ENCODE measurements at places on chromosomes 4 and X.

- DNase-seq: peak; percentile 45
These were observed 772 bp upstream of the FBXW7 start for GRCh38 chr4:152536545-152537182.

DNA sequence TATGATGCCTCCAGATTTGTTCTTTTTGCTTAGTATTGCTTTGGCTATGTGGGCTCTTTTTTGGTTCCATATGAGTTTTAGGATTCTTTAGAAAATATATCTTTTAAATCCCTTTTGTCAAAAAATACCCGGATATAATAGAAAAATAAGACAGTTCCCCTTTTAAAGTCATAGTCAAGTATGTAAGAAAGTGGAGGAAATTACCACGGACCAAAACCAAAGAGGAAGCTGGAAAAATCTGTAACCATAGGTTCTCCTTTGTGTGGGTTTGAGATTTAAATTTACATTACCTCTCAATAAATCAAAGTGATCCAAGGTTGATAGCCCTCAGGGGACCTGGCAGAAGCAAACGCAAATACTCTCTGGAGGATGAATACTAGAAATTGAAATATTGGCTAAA, 58.3 kb upstream of the PACRGL start:
- DNase-seq: no peak

DNA sequence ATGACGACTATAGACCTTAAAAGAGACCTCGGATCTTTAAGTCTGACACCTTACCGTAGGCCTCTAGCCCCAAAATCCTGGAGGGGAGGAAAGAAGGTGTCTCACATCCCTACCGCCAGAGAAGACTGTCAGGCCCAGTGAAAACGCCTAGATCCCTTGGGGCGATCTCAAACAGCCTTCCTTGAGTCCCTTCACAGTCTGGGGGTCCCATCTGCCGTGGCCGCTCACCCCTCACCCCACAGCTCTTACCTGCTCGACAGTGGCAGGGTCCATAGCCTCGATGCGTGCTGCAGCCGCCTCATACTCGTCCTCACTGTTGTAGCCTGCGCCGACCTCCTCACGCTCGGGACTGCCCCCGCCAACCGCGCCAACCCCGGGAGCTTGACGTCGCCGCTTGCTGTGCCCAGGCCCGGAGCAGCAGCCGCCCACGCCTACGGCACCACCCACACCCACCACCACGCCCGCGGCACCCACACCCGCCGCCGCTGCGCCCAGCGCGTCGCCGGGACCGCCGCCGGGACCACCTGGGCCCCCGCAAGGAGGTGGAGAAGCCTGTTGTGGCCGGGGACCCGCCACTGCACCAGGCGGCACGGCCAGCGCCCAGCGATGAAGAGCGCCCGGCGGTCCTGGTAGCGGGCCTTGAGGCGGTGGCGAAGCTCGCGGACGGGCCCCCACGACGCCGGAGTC, 536 bp downstream of the OTUD5 start:
- DNase-seq: no peak

GRCh38 chr4:147327322-147327721, 153.6 kb upstream of the EDNRA start:
- DNase-seq: no peak

GRCh38 chr4:1767770-1768366, 25.2 kb upstream of the FGFR3 start:
- DNase-seq: no peak

GRCh38 chrX:70324326-70324725, 34.4 kb downstream of the KIF4A start:
- no peak for DNase-seq

DNA sequence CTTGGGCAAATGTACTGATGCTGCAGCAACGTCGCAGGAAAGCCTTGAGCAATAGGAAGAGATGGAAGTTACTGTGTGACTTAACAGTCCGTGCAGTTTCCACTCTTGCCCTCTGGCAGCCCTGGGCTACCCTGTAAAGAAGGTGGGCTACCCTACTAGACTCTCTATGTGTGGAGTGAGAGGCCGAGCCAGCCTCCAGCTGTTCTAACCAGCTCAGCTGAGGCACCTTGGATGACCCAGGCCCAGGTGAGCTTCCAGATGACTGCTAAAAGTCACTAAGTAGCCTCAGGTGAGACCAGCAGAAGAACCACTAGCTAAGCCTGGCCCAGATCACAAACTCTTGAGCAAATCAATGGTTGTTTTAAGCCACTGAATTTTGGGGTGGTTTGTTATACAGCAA, 34.9 kb upstream of the PPP2R2C start:
- DNase-seq: no peak

DNA sequence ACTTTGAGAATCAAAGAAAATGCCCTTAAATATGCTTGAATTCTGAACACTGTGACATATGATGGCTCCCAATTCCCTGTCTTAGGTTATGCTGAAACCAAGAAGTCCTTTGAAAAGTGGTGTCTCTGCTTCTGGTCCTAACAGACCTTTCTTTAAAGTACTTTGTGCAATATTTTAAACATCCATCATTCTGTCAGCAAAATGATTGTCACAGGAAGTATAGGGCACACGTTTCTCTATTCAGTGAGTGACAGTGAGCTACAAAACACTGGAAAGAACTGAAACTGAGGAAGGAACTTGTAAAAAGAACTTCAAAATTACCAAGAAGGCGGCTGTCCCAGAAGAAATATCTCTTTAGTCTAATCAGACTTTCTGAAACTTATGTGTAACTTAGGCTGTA, 12.2 kb upstream of the NUP54 start:
- no peak for DNase-seq

DNA sequence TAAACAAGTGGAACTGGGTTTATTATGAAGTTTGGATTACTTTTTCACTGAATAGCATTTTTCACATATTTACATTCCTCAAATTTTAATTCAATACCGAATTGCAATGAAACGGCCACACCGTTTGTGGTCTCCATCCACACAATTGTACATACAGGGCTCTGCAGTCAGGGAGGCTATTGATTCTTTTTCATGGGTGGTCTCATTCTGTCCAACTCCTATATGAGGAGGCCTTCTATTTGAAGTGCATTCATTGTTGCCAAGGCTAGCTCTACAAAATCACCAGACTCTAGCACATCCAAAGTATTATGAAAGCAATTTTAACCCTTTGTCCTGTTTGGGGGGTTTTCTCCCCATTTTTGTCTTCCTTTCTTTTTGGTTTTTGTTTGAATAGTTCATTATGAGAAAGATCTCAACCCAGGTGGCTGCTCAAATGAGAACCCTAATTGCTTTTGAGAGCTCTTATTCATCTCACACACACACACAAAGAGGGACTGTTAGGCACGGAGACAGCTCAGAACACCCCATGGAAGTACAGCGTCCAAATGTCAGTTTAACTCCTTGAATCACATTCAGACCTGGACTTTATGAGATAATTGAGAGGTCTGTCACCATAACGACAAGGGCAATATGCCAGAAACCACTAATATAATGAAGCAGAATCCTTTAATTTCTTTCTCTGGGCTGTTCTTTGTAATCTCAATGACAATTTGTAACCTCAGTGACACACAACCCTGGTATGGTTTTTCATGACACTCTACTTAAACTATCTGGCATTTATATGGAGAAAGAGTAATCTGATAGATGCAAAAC, 79.4 kb downstream of the NLGN4X start:
- no peak for DNase-seq

DNA sequence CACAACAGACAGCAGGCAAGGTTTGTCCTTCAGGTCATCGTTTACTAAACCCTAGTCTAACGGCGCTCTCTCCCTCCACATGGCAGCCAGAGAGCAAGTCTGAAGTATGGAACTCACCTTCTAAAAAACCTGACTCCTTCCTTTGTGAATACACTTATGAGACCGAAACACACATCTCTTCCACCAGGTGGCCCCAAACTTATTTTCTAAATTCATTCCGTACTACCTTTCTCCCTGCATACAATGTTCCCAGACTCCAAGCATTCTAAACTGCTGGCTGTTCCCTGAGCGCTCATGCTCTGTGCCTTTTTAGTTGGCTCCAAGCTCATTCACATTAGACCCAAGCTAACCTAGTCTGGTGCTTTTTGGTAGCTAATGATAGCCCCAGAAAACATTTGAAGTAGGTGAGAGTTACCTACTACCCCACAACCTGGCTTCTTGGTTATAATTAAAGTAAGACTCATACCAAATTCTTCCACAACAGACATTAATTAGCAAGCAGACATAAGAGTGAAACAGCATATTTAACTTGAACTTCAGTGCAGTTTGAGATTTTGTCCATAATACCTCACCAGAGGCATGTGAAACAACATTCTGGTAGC, 67.6 kb upstream of the DCLK2 start:
- no peak for DNase-seq

DNA sequence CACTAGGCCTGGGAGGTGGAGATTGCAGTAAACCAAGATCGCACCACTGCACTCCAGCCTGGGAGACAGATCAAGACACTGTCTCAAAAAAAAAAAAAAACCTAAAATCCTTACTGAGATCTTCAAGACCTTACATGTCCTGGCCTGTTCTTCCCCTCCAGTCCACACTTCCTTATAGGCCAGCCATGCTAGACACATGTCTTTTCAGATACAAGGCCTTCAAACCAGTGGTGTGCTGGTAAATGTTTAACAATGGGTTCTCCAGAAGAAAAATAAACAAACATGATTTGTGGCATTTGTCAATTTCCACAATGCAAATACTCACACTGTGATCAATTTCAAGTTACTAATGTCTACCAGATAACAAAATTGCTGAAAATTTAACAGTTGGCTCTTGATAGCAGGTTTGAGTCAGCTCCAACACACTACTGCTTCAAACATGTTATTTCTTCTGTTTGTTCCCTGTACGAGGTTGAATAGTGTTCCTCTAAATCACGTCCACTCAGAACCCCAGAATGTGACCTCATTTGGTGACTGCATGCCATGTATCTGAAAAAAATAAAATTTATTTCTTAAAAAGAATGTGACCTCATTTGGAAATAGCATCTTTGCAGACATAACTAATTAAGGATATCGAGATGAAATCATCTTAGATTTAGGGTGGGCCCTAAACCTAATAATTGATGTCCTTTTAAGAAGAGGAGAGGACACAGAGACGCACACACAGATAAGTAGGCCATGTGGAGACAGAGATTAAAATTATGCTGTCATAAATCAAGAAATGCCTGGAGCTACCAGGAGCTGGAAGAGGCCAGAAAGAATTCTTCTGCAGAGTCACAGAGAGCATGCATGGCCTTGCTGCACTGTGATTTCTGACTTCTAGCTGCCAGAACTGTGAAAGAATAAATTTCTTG, 144.4 kb downstream of the ZNF674 start:
- DNase-seq: no peak

DNA sequence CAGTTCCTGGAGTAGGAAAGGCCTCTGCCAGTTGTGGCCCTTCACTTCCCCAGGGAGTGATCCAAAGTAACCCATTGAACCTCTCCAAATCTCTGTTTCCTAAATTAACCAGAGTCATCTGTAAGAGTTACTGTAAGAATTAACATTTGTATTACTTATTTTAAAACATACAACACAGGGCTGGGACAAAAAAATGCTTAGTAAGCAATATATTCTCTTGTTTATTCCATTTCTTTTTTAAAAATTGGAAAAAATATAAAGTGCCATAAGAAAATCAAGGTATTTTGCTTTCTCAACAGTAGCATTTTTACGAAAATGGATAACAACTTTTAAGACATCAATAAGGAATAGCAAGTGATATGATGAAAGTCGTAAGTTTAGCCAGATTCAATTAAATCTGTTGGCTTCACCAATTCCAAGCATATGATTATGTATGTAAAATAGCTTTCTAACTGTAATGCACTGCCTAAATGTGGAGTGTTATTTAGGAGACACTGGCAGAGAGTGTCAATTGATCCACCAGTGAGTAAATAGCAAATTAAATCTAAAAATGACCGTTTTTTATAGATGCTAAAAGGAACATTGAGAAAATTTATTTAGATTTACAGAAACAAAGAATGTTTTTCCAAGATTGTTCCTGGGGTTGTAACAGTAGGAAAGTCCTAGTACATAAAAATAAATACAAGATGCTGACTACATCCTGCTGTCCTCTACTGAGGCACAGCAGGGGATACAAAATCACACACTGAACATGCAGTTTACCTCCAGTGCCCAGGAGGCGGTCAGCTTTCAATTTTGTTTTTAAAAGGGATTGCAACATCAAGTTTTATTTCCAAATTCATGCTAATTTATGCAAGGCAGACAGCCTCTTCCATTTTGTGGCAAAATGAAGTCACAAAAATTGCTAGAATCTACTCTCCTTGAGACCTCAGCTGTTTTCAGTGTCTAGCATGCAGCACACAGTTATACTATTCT, 53.7 kb downstream of the GPM6A start:
- DNase-seq: no peak

GRCh38 chr4:123235431-123235830, 161.2 kb upstream of the SPRY1 start:
- peak; percentile 40 for DNase-seq

DNA sequence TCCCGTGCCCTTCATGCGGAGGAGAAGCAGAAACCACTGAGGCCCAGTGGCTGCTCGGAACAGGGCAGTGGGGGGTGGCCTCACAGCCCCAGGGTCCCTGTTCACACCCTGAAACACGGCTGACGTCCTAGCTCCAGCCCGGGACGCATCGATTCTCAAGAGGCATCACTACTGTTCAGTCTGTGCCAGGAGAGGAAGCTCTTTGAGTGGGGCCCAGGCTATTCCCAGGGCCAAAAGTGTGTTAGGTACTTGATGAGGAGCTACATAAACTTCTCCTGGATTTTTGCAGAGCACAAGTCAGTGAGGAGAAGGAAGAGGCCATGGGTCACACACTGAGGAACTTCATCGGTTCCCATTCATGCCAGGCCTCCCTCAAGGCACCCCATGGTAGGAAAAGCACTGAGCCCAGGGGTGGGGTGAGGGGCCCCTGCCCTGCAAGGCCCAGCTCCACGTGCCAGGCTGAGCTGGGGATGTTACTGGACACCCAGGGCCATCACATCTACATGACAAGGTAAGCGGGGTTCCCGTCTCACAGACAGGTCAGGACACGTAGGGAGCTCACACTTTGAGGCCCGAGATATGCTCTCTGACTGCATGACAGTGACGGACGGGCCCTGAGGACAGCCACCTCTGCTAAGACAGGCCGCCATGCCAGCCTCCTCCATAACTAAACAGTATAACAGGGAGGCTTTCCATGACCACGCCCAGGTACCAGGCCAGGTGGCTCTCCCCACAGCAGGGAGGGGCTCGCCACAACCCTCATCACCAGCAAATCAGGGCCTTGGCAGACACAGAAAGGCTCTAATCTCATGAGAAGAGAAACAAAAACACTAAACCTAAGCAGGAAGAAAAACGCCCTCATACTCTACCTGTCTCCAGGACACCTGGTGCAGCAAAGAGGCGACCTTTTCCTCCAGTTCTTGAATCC, 12.4 kb downstream of the TNIP2 start:
- no peak for DNase-seq

- DNase-seq: no peak
These were observed 48.1 kb upstream of the BCOR start for GRCh38 chrX:40145923-40146261.

DNA sequence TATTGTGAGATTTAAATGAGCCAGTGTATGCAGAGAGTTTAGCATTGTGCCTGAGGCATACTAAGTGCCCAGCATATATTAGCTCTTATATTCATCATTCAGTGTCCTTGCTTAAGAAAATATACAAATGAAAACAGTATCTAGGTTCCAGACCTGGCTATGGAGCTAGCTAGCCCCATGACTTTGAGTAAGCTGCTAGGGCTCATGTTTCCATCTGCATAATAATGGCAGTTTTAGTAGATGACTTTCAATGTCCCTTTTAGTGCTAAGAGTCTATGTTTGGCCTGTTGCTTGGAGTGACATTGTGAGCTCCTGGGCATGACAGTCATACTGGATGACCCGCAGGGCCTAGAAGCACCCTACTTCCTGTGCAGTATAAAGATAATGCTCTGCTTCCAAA, 435.3 kb downstream of the ZIC3 start:
- DNase-seq: no peak

- no peak for DNase-seq
These were observed 6.4 kb downstream of the MSN start for GRCh38 chrX:65673857-65674203.
